ENCODE measurements at places on chromosomes 13 and 19. TPM values are rescaled to one million over a fixed set of nuclear protein-coding genes. Genes with fewer than 3 reads are reported as not detected.
A peak's percentile ranks its signal among the peaks of the same experiment; 100 is the strongest.

NDUFA3 gene
- total RNA-seq: 128 TPM

PRODH2 gene
- not detected for total RNA-seq

DNA sequence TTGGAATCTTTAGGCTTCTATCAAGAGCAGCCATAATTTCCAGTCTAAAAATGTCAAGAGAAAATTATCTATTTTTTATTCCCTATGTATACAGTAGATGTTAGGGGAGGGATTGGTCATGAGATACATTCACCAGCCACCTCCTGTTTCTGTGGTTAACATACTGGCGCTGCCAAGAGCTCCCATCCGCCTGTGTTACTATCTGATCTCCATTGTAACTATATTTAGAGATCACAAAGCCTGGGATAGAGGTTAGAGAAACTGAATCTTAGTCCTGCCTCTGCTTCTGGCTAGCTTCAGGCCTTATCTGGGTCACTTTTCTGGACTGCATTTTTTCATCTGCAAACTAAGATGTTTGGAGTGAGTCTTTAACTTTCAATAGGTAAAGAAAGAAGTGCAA lies 46.3 kb downstream of the POLR1D start:
- peaks cover 2% of the 10 kb centered on the region for H3K4me1 ChIP-seq
- DNase-seq: no peak
- H3K27me3 ChIP-seq: no peaks in the 10 kb centered on the region
- H3K4me3 ChIP-seq: no peak overlapping the region

- peak overlapping the region; percentile 82 for H3K27ac ChIP-seq
- no peaks in the 10 kb centered on the region for H3K27me3 ChIP-seq
- DNase-seq: peak; percentile 83
- peaks cover 8% of the 10 kb centered on the region for H3K4me1 ChIP-seq
- H3K4me3 ChIP-seq: peak overlapping the region; percentile 69
Measured at GRCh38 chr19:21474671-21475181, 30.7 kb upstream of the ZNF429 start.

- no peaks in the 10 kb centered on the region for H3K36me3 ChIP-seq
- H3K4me3 ChIP-seq: no peak overlapping the region
- no peak for DNase-seq
- no peak overlapping the region for H3K27ac ChIP-seq
Measured at GRCh38 chr13:107680115-107680514, 535.2 kb downstream of the LIG4 start.

DNA sequence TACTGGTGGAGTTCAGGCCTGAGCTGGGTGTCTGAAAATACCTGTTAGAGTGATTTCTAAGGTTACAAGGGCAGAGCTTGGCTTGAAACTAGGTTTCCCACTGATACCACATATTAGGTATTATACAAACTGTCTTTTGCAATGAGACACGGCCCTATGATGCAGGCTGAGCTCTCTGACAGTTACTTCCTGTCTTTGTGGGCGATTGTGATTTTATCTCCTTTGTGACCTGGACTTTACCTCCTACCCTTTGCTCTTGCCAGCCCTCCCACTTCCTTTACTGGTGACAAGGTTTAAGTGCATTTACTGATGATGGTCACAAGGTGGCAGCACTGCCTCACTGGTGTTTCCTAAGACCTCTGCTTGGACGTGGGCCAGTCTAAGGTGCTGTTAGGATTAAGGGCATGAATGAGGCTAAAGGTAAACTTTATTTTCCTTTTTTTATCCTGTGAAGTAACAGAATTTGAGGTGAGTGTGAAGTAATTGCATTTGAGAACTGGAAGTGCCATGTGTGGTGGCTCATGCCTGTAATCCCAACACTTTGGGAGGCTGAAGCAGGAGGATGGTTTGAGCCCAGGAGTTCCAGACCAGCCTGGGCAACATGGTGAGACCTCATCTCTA lies 7.7 kb upstream of the CXCL17 start:
- no peak overlapping the region for H3K4me3 ChIP-seq
- H3K36me3 ChIP-seq: no peaks in the 10 kb centered on the region
- H3K27ac ChIP-seq: no peak overlapping the region
- H3K4me1 ChIP-seq: peaks cover 25% of the 10 kb centered on the region
- peak; percentile 89 for DNase-seq
- peaks cover 12% of the 10 kb centered on the region for H3K27me3 ChIP-seq

DNA sequence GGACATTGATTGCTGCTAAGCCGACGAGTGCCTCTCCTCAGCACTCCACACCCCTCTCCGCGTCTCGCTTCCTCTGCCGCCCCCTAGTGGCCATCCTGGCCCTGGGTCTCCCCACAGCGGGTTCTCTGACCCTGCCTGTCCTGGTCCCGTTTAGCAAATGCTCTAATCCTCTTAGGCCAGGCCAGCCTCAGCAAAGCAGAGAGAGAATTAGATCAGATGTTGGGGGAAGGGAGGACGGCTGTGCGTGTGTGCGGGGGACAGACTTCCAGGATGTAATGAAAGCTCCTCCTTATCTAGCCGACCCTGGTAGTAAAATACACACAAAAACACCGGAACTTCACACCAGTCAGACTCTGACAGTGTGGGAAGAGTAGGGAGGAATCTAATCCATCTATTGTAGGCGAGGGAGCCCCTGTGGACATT lies 4.5 kb downstream of the TPRX2 start:
- no peak overlapping the region for H3K4me3 ChIP-seq
- no peak overlapping the region for H3K27ac ChIP-seq
- no peaks in the 10 kb centered on the region for H3K4me1 ChIP-seq
- H3K27me3 ChIP-seq: peaks cover 10% of the 10 kb centered on the region

GRCh38 chr19:1850809-1851653 lies 2.7 kb upstream of the REXO1 start:
- no peak for DNase-seq
- H3K4me1 ChIP-seq: peaks cover 62% of the 10 kb centered on the region
- H3K27me3 ChIP-seq: no peaks in the 10 kb centered on the region
- peaks cover 14% of the 10 kb centered on the region for H3K36me3 ChIP-seq
- no peak overlapping the region for H3K4me3 ChIP-seq
- peak overlapping the region; percentile 19 for H3K27ac ChIP-seq
